Fibroblast of lung (primary cell): ENCODE measurements at places on chromosomes 16 and 17. TPM values are rescaled to one million over a fixed set of nuclear protein-coding genes. Genes with fewer than 3 reads are reported as not detected.
A peak's percentile ranks its signal among the peaks of the same experiment; 100 is the strongest.

- DNase-seq: no peak
These were observed 731 bp downstream of the IKZF3 start for GRCh38 chr17:39863244-39863917.

DNA sequence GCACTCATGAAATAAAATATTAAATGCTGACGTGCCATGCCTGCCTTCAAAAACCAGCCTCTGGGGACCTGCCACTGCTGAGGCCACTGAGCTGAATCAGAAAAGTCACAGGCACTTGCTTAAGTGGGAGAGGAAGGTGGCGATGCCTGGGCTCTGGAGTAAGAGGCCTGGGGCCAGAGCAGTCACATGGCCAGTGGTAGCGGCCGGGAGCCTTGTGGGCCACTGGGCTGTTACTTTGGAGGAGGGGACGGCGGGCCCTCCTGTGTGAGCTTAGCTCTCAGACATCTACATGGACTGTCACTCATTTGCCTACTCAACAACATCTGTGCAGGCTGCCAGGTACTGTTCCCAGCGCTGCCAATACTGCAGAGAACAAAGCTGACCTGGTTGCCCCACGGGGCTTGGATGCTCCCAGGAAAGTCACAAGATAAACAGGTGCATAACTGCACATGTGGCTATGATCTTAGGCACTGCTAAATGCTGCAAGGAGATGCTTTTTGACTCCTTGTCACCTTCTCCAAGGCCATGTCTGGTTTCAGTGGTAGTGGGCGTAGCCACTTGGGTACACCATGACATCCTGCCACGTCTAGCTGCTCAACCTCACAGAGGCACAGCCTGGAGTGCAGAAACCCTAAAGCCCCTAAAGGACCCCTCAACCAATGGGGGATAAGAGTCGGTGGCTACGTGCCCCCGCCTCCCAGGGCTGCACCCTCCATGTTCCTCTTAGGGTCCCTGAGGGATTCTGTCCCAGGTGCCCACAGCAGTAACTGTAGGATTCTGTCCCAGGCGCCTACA, 11.6 kb downstream of the COTL1 start:
- DNase-seq: no peak

- peak; percentile 51 for DNase-seq
These were observed 2.6 kb downstream of the FZD2 start for GRCh38 chr17:44559634-44560554.

The RPH3AL gene
- polyA plus RNA-seq: 0.49 and 0.56 TPM in 2 replicates

The TBC1D3G gene
- not detected in 2 replicates for polyA plus RNA-seq

The FOXN1 gene
- polyA plus RNA-seq: not detected in 2 replicates

The TM4SF5 gene
- polyA plus RNA-seq: not detected in 2 replicates
